ENCODE measurements at places on chromosomes 3 and 15.

DNA sequence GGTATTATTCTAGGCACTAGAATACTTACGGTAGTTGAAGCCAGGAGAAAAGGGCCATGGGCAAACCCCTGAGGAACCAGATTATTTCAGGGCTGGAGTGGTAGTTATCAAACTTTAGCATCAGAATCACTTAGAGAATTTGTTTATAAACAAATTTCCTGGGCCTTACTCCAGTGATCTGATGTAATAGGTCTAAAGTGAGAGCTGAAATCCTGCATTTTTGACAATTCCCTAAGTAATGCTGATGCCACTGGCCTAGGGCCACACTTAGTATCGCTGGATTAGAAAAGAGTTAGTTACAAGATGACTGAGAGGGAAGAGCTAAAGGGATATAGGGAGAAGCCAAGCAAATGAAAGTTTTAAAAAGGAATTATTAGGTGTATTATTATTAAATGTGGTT, 412.5 kb upstream of the THRB start:
- DNase-seq, result no peak

- no peak for DNase-seq
Observed at GRCh38 chr3:130801473-130801872, 54.8 kb upstream of the PIK3R4 start.

GRCh38 chr15:29686079-29686425, 136.2 kb downstream of the TJP1 start:
- DNase-seq, result no peak

- DNase-seq, result no peak
Observed at GRCh38 chr15:99099661-99100060, 5.2 kb upstream of the SYNM start.

GRCh38 chr3:149247929-149248691, 26.5 kb upstream of the CP start:
- peak; percentile 10 for DNase-seq

GRCh38 chr3:23826382-23827064, 20.8 kb downstream of the UBE2E1 start:
- no peak for DNase-seq

- DNase-seq, result no peak
Observed at GRCh38 chr15:81865850-81866537, 179.8 kb downstream of the MEX3B start.

DNA sequence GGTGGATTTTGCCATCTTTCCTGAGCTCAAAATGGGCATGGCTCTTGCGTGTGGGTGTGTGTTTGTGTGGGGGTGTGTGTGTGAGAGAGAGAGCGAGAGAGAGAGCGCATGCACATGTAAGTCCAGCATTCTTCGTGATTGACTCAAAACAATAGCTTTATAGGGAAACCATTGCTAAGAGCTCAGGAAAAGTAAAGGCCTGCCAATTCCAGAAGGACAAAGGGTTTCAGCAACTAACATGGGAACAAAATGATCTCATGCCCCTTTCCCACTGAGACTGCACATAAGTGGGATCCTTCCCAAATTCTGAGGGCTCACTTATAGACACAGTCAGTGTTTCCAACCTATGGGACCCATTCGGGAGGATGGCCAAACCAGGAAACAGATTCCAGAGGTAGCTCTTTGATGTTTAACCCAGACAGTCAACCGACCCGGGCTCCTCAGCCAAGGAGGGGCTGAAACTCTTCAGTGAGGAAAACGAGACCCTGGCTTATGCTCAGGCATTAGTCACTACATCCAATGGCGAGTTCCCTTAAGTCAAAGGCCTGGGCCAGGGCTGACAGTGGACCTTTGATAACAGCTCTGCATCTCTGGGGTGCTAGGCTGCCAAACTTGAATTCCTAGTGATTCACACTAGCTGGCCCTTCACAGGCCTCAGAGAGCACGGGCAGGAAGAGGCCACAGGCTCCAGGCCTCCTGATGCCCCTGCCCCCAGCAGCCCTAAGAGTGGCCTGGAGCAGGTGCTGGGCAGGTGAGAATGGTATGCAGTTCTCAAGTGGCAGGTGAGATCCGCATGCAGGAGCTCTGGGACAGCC, 305.0 kb upstream of the C2CD4B start:
- no peak for DNase-seq

GRCh38 chr3:8457039-8457438, 44.6 kb upstream of the LMCD1 start:
- DNase-seq, result no peak

GRCh38 chr3:195129072-195129643, 141.8 kb downstream of the XXYLT1 start:
- DNase-seq, result no peak

GRCh38 chr3:93924491-93924890, 49.2 kb downstream of the PROS1 start:
- DNase-seq, result no peak

GRCh38 chr15:71612397-71612722, 198.0 kb upstream of the NR2E3 start:
- DNase-seq, result no peak

GRCh38 chr15:41945221-41945620, 27.1 kb downstream of the EHD4 start:
- DNase-seq, result no peak

- DNase-seq, result no peak
Observed at GRCh38 chr15:70152070-70152480, 54.4 kb upstream of the TLE3 start.

- no peak for DNase-seq
Observed at GRCh38 chr3:58484045-58484721, 7.7 kb upstream of the KCTD6 start.

DNA sequence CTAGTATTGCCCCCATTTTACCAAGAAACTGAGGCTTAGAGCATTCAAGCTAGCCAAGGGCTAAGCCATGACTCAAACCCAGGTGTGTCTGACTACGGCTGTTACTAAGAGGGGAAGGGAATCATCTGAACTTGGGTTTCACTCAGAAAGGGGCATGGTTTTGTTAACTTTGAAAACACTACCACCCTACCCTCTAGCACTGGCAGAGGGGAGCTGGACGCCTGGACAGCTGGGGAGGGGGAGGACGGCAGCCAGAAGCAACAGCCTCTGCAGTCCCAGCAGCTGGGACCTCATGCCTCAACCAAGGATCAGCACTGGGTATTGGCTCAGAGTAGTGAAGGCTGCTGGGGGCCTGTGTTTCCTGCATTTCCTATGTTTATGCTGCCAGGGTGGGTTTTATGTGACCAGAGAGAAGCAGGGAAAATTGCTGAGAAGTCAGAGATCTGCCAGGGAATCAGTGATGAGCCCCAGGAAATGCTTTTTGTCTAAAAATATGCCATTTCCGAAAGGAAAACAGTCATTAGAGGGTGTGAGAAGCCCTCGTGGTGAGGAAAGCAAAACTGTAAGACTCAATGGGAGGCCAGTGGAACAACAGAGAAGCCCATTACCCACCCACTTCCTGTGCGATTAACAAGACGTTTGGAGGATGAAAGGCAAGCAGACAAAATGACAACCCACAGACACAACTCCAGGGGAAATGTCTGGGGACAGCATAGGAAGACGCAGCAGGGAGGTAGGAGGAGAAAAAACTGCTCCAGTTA, 41.2 kb downstream of the LIPC start:
- peak; percentile 31 for DNase-seq

- DNase-seq, result no peak
Observed at GRCh38 chr3:101667331-101667730, 9.6 kb downstream of the ZBTB11 start.

DNA sequence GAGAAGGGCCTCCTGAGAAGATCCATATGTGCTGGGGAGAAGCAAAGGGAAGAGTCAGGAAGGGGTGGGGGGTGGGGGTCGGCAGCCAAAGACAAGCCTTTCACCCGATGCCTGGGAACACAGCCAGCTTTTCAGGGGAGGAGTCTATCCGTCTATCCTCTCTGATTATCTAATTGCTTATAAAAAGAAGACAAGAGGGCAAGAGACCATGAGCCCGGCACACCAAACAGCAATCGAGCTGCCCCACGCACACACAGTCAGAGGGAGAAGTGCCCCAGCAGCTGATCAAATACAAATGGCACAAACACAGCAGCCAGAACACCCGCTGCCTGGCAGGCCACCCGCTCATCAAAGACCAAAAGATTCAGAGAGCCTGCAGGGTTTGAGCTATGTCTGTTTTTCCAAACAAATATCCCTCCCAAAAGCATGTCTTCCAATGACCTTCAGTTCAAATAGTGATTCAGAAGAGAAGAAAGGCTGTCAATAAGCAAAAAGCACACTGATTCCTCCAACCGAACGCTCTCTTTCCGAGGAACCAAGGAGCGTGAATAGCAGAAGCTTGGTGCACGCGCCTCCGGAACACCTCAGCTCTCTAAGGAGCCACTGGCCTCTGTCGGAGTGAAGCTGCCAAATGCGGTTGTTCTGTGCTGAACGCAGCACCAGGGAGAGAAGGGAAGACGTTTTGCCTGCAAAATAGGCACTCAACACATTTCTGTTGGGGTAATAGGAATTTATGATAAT, 419.2 kb downstream of the OCA2 start:
- DNase-seq, result no peak

DNA sequence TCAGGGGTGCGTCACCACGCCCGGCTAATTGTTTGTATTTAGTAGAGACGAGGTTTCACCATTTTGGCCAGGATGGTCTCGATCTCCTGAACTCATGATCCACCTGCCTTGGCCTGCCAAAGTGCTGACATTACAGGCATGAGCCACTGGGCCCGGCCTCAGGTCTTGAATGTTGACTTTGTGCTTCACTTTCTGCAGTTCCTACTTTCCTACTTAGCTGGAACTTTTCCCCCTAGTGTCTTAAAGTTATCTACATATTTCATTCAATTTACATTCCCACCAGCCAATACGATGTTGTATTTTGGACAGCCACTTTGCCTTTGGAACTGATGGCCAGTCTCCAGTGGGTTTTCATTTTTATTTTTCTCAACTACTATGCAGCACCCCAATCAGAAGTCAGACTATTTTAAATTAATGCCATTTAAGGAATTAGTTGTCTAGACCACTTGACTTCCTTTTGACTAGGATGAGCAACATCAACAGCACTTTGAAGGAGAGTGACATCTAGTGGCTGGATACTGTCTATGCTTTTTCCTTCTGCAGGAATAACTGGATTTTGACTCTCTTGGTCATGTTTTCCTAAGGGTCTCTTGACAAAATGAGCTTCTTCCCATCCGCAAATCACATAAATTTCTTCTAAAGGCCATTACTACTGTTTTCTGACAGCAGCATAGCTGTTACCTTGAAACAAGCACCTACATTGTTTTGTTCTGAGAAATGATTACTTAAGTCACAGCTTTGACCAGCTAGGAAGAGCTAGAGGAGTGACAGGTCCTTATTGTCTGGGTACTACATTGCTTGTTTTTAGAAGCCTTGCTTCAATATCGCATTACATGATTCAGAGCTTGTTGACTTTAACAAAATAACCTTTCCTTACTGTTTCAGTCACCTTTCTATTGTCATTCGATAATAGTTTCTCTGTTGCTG, 140.2 kb downstream of the ITPR1 start:
- DNase-seq, result no peak

- no peak for DNase-seq
Observed at GRCh38 chr15:31338318-31338878, 11.8 kb downstream of the KLF13 start.

- no peak for DNase-seq
Observed at GRCh38 chr3:127665586-127665985, 7.2 kb upstream of the ABTB1 start.

DNA sequence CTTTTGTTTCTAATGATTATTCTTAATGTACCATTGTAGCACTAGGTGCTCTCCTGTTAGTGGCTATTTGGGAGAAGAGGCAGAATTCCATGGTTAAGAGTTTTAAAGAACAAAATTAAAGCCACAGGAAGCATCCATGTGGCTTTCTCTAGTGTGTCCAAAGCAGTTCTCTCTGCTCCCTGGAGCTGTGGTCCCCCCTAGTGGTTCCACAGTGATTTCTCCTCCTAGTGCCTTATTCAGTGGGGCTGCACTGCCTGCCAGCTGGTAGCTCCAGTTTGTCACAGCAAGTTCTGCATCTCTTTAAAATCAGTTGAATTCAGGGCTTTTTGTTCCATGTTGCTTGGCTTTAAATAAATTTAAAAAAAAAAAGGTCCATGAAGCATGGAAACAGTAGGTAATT, 39.6 kb upstream of the FAM98B start:
- DNase-seq, result no peak

GRCh38 chr3:125310623-125311081, 64.5 kb downstream of the ZNF148 start:
- peak; percentile 39 for DNase-seq

DNA sequence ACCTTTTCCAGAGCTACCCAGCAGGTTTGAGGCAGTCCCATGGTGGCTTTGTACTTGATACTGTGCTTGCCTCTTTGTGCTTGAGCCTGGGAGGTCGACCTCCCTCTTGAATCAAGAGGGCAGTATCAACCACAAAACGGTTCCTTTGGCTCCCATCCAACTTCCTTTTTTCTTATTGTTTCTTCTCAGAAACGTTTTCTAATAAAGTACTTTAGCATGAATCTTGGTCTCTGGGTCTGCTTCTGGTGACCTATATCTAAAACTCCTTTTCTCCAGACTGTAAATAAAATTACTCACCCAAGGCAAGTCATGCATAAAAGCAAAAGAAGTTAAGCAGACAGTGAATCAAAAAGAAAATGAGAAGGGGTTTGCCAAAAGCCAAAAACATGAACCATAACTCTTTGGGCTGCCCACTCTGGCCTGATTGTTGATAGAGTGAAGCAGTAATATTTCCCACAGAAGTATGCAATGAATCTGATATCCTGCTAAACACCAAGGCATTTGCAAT, 112.2 kb upstream of the SLC4A7 start:
- DNase-seq, result no peak

DNA sequence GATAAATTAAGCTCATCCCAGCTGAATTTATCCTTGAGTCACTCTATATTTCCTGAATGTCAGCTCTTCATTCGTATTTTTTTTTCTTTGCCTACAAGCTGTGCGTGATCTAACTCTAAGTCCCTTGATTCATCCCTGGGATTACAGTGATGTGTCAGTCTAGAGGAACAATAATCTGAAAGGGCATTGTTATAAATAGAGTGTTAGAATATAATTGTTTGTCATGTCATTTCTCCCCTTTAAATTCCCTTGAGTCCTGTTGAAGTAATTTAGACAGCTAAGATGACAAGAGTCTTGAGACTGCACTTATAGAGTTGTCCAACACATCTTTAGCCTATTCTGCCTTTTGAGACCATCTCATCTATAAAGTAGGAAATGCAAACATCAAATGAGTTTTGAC, 621.8 kb downstream of the ZIC1 start:
- DNase-seq, result no peak

- DNase-seq, result no peak
Observed at GRCh38 chr3:102016417-102016816, 167.1 kb downstream of the NFKBIZ start.

DNA sequence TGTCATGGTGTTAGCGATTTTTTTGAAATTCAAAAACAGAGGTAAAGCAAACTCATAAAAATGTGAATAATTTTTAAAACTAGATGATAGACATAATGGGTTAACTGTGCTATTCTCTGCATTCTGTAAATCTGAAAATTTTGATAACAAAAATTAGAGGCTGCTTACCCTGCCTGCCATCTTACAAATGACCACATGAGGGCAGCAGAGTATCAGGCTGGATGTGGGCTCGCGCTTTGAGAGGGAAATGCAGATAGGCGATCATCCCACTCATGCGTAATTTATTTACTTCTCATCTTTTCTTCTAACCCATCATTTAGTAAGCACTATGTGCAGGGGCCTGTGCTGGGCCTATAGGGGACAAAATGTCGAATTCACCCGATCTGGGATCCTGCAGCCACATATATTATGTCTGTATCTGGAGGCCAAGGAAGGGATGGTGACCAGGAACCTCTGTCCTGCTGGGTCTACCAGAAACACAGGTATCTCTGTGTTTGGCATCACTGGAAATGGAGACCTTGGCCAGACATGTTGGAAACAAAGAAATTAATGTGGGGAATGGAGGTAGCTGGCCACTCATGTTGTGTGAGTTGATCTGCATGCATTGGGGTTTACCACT, 7.8 kb upstream of the RAD18 start:
- peak; percentile 42 for DNase-seq

- no peak for DNase-seq
Observed at GRCh38 chr3:57691411-57692132, 1.3 kb downstream of the DENND6A start.

Measured in stimulated activated CD8-positive, alpha-beta memory T cell treated with anti-CD3 and anti-CD28 coated beads, Interleukin-15, amount 100 ng/mL, for 48 hours (primary cell).